ENCODE measurements at places on chromosomes 6 and 20.

GRCh38 chr6:169986848-169987498, 235.6 kb downstream of the ERMARD start:
- no peak for DNase-seq

DNA sequence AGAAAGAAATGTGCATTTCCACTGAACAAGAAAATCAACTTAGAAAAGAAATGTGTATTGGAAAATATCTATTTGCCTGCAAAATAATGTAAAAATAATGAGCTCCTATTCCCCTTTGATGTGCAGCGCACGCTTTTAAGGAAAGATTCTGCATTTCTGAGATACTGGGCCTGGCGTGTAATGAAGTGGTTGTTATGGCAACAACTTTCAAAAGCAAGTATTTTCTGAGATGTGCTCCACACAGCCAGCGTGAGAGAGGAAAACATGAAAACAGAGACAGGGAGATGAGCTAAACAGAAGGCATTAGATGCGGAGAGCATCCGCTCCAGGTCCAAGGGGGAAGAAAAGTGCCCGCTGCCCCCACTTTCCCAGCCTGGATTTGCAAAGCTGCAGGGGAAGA, 39.1 kb upstream of the GTSF1L start:
- no peak for DNase-seq

- DNase-seq = no peak
Observed at GRCh38 chr20:62952373-62952967, at the start of gene SLC17A9. TSS of gene SLC17A9 (plus strand) at chr20:62952709. CDS start at chr20:62952831, 122 bp downstream.

DNA sequence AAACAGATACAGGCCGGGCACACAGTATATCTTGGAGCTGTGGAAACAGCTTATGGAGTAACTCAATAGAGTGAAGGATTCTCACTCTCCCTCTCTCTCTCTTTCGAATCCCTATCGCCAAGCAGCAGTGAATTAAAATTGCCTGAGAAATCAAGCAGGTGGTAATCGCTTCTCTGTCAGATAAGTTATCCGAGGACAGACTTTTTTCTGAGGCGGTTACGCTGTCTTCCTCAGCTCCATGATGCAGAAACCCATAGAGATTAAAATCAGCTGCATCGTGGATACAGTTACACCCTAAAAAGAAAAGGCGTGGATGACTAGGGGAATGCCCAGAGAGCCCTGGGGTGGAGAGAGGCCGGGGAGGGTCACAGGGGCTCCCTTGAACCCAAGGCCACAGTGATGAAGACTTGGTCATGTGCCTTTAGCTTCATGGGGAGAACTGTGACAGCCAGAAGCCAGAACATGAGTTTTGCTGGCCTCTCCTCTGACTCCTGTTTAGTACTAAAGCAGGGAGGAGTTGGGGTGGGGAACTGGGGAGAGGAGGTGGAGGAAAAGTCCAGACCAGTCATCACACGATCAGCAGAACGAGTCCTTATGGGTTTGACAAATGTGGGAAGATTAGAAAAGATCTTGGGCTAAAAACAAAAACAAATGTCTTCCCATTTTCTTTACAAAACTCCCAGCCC, 138.8 kb upstream of the JARID2 start:
- DNase-seq = no peak

DNA sequence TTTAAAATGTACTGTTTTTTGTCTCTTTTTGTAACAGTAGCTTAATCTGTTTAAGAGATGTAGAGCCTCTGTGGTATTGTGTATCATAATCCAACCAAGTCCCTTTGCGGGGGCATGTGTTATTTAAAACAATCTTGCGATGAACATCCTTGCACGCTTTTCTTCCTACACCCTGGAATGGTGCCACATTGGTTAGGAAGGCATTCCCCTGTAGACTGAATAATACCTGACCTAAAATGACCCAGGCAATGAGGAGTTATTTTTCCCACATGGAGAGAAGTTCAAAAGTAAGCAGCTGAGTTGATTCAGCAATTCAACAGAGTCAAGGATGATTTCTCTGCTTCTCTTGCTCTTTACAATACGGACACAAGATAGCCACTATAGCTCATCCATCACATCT, 142.0 kb upstream of the PMEPA1 start:
- DNase-seq = no peak

DNA sequence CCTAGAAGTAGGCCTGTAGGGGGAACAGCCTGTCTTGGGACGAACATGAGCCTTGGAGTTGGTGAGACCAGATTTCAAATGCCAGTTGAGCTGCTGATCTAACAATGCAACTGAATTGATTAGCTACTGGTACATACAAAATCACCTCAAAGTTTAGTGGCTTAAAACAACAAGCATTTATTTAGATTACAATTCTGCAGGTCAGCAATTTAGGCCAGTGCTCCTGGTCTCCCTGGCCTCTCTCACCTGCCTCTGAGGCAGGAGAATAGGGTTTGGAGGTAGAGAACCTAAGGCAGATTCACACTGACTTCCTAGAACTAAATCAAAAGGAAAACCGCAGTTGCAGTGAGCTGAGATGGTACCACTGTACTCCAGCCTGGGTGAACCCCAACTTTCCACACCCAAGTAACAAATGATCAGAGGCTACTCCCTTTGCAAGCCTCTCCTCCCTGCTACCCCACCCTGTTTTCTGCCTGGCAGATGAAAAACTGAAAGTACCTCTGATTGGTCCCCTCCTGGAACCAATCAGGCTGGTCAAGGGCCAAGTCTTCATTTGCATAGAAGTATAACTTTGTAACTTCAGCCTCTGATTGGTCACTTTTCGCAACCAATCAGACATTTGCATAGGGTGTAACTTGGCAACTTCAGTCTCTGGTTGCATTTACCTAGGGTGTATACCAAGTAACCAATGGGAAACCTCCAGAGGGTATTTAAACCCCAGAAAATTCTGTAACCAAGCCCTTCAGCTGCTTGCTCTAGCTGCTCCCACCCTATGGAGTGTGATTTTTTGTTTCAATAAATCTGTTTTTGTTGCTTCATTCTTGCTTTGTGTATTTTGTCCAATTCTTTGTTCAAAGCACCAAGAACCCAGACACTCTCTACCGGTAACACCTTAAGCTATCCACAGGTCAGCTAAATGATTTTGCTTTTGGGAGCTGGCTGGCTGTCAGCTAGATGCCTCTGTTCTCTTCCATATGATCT, 8.1 kb upstream of the UBR2 start:
- no peak for DNase-seq

DNA sequence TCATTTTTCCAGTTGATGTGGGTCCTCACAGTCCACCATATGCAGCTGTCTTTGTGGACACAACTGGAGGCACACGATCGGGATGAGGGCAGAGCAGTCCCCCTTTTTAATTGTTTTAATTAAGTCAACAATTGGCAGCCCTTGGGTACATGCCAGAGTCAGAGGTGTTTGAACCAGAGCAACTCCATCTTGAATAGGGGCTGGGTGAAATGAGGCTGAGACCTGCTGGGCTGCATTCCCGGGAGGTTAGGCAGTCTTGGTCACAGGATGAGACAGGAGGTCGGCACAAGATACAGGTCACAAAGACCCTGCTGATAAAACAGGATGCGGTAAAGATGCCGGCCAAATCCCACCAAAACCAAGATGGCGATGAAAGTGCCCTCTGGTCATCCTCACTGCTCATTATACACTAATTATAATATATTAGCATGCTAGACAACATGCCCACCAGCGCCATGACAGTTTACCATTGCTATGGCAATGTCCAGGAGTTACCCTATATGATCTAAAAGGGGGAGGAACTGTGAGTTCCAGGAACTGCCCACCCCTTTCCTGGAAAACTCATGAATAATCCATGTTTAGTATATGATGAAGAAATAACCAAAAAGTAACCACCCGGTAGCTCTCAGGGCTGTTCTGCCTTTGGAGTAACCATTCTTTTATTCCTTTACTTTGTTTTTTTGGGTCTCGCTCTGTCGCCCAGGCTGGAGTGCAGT, 31.8 kb upstream of the BLCAP start:
- no peak for DNase-seq

- DNase-seq = no peak
Observed at GRCh38 chr20:25050501-25051350, 7.2 kb downstream of the ACSS1 start.

DNA sequence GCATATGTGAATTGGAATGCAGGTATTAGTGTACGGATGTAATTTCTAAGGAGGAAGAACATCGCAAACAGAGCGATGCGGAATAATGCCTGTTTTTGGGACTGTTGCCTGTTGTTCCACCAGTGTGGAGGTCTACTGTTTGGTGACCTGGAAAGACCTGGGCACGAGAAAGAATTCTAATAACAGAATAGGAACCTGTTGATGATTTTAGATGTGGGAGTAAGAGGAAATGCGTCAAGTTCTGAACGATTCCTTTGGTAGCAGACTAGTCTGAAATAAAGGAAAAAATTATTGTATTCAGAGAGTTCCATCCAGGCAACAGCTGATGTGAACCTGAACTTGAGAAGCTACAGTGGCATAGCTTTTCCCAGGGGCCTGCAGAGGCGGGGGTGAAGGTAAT, 192.1 kb downstream of the DTNBP1 start:
- DNase-seq = no peak

GRCh38 chr20:51535075-51535386, 7.5 kb downstream of the NFATC2 start:
- no peak for DNase-seq

DNA sequence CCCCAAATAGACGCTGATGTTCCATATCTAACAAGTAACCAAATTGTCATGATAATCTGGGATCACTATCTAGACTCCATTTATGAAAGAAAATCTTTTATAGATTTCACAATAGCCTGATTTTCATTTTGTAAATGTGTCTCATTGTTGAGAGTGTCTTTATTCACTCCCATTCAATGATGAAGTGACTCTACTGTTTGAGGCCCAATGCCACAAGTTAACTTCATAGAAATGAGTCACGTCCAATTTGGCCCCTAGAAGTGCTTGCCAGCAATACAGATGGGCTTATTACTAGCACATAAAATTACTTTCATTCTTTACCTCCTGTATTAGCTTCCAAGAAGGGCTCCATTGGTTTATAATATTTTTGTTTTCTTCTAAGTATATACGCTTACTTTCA, 6.3 kb downstream of the IPCEF1 start:
- no peak for DNase-seq

DNA sequence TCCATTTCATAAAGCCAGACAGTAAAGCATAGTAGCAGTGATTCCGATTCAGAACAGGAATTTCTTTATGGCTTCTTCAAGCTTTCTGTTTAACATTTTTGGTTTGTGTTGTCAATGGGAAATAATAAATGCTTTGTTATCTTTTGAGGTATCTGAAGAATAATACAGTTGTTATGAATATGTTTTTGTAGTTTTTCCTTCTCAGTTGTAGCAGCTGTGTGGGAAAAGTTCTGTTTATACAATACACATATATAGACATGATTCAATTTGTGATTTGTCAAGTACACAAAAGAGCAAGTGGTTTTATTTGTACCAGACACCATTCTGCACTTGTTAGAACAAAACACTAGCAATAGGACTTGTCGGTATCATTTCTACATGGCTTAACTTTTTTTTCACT, 96.6 kb downstream of the CDYL start:
- no peak for DNase-seq

- no peak for DNase-seq
Observed at GRCh38 chr6:43806043-43806757, 36.2 kb downstream of the VEGFA start.

- DNase-seq = no peak
Observed at GRCh38 chr20:5160882-5161281, 34.1 kb downstream of the CDS2 start.

- no peak for DNase-seq
Observed at GRCh38 chr6:111615916-111616612, 10.4 kb upstream of the TRAF3IP2 start.

DNA sequence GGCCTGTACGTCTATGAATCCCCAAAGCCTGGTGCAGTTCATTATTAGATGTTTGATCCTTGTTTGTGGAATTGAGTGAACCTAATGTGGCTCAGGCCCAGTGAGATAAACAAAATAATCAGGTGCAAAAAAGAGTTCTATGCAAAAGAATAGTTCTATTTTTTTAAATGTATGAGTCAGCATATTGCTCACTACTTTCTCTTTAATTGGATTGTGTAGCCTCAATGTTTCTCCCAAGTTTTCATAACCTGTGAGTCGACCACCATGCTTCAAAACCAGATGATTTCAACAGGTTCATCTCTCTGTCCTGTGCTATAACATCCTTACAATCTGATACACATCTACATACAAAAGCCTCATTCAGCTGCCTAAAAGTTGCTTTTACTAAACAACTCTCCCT, 116.5 kb upstream of the HDAC2 start:
- DNase-seq = no peak

DNA sequence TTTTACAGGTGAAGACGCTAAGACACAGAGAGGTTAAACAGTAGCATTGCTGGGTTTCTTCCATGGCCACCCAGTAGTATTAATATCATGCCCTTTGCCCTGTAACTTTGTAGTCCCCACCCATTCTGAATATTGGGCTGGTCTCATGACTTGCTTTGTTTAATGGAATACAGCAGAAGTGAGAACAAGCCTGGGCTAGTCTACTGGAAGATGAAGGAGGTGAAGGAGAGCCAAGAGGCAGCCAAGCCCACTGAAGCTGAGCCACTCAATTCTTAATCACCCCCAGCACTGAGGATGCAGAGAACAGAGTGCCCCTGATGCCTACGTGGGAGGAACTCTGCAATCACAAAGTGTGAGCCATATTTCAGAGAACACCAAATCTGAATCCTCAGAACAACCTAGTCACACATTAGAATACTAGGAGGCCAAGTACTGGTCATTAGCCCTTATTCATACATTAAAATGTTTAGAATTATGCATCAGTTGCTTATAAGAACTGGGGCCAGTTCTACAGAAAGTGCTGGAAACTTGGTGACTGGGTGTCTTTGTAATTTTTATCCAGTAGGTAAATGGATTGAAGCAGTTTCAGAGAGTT, 270.1 kb upstream of the PRND start:
- DNase-seq = no peak

DNA sequence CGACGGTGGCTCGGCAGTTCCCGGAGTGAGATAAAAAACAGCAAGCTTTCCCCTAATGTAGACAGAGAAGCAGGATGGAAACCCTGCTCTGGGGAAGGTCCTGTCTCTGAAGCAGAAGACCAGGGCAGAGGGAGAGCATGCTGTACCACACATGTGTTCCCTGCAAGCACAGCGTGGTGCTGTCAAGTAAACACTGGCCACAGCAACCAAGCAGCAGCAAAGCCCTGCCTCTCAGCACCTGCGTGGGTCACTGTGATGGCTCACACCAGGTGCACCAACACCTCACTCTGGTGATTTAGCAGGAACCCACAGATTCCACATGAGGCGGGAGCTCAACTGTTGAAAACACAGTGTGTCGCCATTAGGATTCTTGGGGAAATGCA, 65.2 kb upstream of the TXNDC5 start:
- no peak for DNase-seq

GRCh38 chr20:16692009-16692408, 37.8 kb upstream of the SNRPB2 start:
- no peak for DNase-seq

GRCh38 chr6:12947151-12947871, 230.7 kb downstream of the PHACTR1 start:
- DNase-seq = no peak

- DNase-seq = no peak
Observed at GRCh38 chr6:52522151-52522626, 54.7 kb downstream of the TRAM2 start.

GRCh38 chr20:53910351-53911002, 159.9 kb downstream of the BCAS1 start:
- DNase-seq = no peak

- no peak for DNase-seq
Observed at GRCh38 chr6:143158113-143158581, 97.5 kb downstream of the AIG1 start.
